ENCODE measurements at places on chromosomes 11 and 22.
A peak's percentile ranks its signal among the peaks of the same experiment; 100 is the strongest.

DNA sequence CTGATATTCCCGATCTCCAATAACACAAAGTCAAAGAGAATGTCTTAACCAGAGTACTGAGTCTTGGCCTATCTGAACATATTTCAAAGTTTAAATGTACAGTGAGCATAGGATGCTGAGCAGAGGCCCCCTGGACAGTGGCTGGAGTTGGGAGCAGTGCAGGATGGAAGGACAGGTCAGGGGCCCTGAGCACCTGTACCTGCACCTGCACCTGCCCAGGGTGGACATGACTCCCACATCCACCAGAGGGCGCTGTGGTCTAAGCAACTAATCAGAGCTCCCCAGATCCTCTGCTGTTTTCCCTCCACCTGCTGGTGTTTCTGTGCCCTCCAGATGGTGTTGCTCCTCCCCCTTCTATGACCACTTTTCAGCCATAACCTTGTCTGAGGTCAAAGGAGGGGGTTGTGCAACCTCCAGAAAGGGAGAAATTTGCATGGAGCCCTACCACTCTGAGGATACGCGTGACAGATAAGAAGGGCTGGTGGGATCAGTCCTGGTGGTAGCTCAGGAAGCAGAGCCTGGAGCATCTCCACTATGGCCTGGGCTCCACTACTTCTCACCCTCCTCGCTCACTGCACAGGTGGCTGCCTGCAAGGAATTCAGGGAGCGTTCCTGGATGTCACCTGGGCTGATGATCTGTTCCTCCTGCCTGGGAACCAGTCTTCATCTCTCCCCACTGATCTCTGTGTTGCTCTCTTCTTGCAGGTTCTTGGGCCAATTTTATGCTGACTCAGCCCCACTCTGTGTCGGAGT, 49.1 kb upstream of the VPREB1 start:
- DNase-seq = peak; percentile 70

DNA sequence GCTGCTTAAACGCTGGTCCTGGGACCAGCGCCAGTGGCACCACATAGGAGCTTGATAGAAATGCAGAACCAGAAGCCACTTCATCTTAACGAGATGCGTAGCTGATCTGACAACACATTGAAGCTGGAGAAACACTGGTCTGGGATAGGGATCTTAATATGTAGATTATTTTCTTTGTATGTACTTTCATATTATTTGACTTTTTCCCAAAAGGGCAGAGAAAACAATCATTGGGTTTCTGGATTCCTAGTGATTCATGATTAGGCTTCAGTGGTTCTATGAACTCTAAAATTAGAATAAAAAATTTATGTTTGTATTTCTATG, 12.3 kb downstream of the MPEG1 start:
- no peak for DNase-seq

- no peak for DNase-seq
Measured at GRCh38 chr11:57786436-57786835, 24.8 kb downstream of the CTNND1 start.

- no peak for DNase-seq
Measured at GRCh38 chr11:46383974-46384701, 2.7 kb downstream of the MDK start.

- peak; percentile 48 for DNase-seq
Measured at GRCh38 chr22:30605449-30606110, 1.4 kb upstream of the TCN2 start.
